Bone marrow (tissue), 2 donors: ENCODE measurements at places on chromosomes 5 and 9.

GRCh38 chr5:28708472-28708871 lies 1670.1 kb upstream of the CDH9 start:
- DNase-seq: no peak

DNA sequence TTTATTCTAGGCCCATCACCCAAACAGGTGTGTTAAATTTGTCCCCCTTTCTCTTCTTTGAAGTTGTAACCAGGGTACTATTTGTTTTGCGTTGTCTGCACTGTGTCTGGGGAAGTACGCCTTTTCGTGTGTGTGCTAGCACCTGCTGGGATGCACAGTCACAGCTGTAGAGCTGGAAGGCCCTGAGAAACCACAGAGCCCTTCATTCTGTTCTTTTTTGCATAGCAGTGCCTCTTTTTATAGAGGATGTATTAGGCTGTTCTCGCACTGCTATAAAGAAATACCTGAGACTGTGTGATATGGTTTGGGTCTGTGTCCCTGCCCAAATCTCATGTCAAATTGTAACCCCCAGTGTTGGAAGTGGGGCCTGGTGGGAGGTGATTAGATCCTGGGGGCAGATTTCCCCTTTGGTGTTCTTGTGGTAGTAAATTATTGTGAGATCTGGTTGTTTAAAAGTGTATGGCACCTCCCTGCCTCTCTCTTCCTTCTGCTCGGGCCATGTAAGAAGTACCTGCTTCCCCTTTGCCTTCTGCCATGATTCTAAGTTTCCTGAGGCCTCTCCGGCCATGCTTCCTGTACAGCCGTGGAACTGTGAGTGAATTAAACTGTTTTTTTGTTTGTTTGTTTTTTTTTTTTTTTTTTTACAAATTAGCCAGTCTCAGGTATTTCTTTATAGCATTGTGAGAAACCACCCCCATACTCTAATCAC lies 14.0 kb downstream of the SEC61B start:
- DNase-seq: no peak

DNA sequence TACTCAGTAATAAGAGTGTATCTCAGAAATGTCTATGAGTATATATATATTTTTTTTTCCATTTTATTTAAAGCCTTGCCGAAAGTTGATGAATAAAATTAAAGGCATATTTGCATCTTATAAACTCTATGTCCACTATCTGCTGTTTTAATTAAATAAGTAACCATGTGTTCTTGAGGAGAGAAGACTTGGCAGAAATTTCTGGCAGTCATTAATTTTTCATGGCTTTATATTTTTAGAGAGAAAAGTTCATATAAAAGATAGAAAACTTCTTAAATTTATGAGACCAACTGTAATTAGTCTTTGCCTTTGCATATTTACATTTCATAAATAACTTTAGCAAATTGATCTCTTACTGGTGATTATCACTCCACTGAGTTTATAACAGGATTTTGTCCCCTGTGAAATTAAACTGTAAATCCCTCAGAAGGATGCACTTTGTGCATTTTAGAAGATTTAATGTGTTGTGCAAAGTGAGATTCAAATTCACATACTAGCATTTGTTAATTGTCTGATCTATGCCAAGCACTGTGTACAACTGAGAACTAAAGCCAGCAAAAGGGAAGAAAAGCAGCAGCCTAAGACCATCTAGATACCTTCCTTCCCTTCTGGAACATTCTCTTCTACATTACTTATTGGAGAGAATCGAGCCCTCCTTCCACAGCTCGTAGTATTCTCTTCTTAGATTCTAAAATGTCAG lies 108.7 kb downstream of the SNCAIP start:
- no peak for DNase-seq

- DNase-seq: no peak
Observed at GRCh38 chr9:122318284-122318683, 52.5 kb upstream of the PTGS1 start.

DNA sequence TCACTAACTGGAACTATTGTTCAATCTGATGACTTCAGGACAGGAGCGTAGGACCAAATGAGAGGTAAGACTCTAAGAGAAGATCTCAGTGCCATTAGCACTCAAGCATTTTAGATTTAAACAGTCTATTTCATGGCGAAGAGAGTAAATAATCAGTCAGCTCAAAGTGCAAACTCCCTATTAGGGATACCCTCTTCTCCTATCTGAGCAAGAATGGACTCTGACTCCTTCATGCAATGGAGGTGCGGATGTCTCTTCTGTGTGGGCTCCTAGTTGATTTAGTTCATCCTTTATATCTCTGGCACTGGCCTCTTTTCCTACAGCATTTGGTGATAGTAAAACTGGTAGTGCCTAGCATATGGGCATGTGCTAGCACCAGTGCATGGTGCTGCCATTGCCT lies 144.6 kb downstream of the SMC2 start:
- no peak for DNase-seq

GRCh38 chr5:5384660-5385330 lies 37.7 kb upstream of the ICE1 start:
- no peak for DNase-seq

- no peak for DNase-seq
Observed at GRCh38 chr5:9338796-9339195, 207.1 kb downstream of the SEMA5A start.

DNA sequence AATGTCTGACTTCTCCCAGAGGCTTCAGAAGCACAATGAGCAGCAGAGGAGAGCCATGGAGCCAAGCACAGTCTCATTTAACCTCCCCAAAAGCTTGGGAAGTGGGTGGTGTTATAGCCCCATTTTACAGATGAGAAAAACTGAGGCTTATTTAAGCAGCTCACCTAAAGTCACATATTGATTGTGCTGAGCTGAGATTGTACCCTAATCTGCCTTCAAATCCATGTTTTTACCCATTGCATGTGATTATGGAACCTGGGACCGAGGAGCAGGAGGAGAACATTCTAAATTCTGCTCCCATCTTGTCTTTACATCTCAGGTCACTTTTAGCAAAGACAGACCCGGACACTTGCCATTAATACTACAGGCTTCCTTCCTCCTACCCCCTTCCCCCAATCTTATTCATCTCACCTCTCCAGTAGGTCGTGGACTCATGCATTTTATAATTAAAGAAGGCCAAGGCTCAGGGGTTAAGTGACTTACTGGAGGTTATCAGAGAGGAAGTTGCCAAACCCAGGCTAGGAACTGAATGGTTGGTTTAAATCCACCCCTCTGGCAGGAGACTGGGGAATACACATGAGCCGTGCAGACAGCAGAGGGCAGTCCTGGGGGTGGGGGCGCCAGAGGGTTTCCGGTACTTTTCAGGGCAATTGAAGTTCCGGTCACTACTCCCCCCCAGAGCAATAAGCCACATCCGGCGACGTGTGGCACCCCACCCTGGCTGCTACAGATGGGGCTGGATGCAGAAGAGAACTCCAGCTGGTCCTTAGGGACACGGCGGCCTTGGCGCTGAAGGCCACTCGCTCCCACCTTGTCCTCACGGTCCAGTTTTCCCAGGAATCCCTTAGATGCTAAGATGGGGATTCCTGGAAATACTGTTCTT lies 51.0 kb upstream of the IL17B start:
- no peak for DNase-seq

GRCh38 chr5:57780306-57780960 lies 297.8 kb upstream of the ACTBL2 start:
- DNase-seq: no peak

DNA sequence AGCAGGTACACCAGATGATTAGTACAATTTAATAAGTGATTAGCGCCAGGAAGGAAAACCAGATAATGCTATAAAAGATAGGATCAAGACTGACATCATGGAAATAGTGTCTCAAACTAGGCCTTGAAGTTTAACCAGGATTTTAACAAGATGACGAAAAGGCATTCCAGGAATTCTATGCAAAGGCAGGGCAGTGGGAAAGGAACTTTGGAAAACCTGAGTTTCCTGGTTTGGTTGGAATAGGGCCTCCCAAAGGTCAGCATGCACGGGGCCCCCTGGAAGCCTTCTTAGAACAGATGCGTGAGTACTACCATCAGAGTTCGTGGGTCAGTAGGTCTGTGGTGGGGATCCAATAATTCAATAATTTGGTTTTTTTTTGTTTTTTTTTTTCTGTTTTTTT lies 935.2 kb upstream of the DMAC1 start:
- DNase-seq: no peak

GRCh38 chr5:26645659-26646058 lies 392.7 kb downstream of the CDH9 start:
- no peak for DNase-seq

DNA sequence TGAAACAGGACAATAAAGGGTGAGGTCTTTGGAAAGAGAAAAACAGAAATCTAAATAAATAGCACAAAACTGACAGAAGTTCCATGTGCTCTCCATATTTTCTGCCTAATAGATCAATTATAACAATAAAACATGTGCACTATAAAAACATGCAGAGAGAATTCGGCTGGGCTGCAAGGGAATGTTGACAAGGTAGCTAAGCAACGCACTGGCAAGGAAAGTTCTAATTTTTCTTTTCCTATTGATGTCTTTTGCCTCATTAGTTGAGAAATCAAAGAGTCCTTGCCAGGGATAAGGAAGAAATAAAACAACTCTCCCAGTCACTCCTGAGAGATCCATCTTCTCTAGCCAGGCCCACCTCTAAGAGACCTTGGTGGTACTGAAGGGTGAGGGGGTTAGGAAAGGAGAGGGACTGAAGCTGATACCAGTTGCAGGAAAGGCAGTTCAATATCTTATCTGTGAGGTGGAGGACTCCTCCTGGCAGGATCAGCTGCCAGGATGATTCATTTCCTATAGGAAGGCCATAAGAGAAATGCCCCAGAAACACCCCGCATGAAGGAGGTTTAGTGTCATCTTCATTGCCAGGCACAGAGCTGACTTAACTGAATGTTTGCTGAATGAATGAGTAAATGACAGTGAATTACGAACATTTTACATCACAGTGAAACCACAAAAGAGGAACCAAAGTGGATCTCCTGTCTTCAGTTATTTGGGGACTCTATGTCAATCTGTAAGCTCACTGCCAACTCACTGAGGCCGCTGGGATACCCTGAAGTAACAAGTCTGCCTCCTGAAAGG lies 63.7 kb upstream of the IFNK start:
- DNase-seq: peak; percentile 86
